ENCODE measurements at places on chromosomes 2 and 18.

GRCh38 chr2:205427112-205427511 lies 255.2 kb upstream of the NRP2 start:
- no peak for DNase-seq

DNA sequence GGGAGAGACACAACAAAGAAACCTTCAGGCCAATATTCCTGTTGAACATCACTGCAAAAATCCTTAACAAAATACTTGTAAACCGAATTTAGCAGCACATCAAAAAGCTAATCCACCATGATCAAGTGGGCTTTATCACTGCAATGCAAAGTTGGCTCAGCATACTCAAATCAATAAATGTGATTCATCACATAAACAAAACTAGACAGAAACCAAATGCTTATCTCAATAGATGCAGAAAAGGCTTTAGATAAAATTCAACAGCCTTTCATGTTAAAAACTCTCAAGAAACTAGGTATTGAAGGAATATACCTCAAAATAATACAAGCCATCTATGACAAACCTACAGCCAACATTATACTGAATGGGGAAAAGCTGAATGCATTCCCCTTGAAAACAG lies 20.6 kb downstream of the GTF2A1L start:
- DNase-seq = no peak

- no peak for DNase-seq
These were observed 833.2 kb downstream of the GALR1 start for GRCh38 chr18:78082816-78083215.

DNA sequence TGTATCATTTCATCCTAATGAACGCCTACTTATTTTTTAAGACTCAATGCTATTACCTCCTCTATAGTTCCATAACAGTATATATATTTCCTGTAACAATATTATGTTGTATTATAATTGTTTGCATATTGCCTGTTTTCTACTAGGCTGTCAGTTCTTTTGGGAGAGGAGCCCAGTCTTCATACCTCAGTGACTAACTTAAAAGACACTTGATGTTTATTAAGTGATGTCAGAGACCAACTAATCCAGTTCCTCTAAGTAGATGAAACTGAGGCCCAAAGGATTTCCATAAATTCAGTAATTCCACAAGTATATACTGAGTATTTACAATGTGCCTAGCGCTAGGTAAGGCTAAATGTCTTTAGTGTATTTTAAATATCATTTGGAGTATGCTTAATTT lies 48.9 kb upstream of the AAK1 start:
- DNase-seq = no peak

DNA sequence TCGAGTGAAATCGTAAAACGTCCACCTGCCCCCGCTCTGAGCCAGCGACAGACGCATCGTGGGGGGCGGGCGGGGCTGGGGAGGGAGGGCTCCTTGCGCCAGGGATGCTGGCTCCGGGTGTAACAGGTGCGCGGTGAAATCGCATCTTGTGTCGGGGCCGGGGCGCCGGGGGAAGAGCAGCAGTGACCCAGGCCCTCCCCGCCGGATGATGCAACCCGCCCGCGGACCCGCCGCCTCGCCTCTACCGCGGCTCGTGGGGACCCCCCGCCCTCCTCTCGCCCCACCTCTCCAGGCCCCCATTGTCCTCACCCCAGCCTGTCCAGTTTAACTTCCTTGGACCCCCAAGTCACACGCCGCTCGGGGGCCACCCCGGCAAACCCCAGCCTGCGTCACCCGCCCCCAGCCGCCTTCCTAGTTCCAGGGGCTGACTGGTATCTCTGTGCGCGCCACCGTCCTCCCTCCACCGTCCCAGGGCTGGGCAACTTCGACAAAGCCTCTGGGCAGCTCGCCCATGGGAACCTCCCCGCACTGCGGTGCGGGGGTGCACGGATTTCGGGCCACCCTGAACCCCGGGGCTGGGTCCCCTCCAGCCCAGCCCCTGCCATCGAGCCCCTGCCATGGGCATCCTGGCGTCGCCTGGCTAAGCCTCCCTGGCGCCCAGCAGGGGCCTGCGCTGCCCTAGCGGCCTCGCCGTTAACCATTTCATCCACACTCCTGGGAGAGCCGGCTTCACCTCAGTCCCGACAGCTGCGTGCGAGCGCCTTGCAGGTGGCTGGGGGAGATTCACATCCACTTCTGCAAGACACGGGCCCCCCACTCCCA lies 799 bp upstream of the KIF1A start:
- DNase-seq = peak; percentile 75

GRCh38 chr2:95074663-95075439 lies 46.8 kb downstream of the MRPS5 start:
- no peak for DNase-seq

DNA sequence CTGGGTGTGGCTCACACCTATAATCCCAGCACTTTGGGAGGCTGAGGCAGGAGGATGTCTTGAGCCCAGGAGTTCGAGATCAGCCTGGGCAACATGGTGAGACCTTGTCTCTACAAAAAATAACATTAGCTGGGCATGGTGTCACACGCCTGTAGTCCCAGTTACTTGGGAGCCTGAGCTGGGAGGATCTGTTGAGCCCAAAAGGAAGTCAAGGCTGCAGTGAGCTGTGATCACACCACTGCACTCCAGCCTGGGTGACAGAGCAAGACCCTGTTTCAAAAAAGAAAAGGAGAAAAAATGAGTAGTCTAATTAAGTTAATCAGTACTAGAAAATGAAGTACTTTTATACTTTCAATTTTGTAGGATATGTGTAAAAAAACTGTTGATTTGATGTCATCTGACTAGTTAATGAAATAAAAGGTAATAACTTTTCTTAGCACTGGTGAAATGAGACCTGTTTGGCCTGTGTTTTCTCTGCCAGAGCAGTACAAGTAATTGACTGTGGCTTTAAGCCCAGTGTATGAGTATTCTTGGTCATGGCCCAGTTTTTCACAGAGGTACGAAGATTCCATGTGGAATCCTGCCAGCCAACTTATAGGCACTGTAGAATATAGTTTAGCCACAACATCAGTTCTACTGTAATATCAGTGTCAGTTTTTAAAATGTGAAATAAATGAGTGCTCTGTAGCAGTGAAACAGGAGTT lies 35.8 kb downstream of the MFSD6 start:
- no peak for DNase-seq

DNA sequence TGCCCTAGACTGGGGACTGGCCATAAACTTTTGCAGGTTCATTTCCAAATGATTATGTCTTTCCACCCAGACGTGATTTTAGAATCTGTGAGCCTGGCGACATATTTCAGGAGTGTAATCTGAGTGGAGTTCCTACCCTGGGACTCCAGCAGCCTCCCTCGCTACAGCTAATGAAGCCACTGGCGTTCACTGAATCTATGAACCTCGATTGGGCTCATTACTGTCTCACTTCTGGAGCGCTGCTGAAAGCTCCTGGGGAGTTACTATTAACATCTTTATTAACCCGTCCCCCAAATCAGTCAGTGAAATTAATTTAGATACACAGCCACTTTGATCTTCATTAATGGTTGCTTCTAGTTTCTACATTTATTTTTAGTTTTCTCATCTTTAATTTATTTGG lies 56.5 kb downstream of the CDK15 start:
- no peak for DNase-seq

GRCh38 chr18:47286776-47287410 lies 35.4 kb upstream of the SKOR2 start:
- DNase-seq = no peak

GRCh38 chr2:43519643-43520221 lies 76.1 kb downstream of the THADA start:
- DNase-seq = peak; percentile 19

GRCh38 chr2:2015646-2016045 lies 271.3 kb upstream of the PXDN start:
- no peak for DNase-seq

DNA sequence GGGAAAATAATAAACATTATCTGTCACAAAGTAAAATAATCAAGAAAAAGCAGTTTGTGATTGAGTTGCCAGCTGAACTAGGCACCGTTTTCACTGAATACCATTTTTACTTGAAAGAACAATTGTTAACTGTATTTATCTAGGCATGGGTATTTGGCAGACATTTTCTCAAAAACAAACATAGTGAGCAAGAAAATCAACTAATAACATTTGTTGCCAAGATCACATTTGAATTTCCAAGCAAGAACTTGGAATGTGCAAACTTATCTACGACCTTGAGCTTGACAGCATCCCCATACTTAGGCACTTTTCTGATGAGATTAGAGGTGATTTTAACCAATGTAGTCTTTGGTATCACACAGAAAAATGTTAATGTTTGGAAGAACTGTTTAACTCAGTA lies 16.7 kb downstream of the SS18 start:
- no peak for DNase-seq

- no peak for DNase-seq
These were observed 85.7 kb downstream of the SEMA4F start for GRCh38 chr2:74739733-74740241.

- peak; percentile 94 for DNase-seq
These were observed at the start of gene ITGAV for GRCh38 chr2:186589612-186590349. Gene ITGAV, plus strand, starts transcription at chr2:186590056. Its CDS starts 283 bp downstream, at chr2:186590339.

GRCh38 chr2:195779491-195779890 lies 122.5 kb downstream of the SLC39A10 start:
- DNase-seq = no peak

DNA sequence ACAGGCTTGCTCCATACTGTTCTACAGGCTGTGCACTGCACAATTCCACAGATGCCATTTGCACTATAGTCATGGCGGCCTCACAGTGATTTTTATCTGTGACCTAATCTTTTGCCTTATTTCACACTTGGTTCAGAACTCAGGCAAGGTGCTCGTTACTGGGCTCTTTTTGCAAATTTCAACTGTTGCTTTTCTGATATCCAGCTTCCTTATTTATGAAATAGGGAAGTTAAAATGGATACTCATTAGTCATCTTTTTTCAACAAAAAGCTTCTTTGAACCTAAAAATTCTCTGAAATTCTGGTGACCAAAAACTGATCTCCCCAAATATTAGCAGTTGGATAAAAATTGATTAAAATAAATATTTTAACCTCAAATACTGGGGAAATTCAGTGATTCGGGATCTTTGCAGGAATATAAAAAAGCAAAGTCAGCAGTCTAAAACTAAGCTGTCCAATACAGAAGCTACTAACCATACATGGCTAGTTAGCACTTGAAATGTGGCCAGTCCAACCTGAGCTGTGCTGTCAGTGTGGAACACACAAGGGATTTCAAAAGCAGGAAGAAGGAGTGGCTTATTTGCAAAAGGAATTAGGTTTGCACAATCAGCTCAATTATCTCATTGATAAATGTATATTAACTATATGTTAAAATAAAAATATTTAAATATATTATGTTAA lies 134.4 kb downstream of the COL4A4 start:
- no peak for DNase-seq

DNA sequence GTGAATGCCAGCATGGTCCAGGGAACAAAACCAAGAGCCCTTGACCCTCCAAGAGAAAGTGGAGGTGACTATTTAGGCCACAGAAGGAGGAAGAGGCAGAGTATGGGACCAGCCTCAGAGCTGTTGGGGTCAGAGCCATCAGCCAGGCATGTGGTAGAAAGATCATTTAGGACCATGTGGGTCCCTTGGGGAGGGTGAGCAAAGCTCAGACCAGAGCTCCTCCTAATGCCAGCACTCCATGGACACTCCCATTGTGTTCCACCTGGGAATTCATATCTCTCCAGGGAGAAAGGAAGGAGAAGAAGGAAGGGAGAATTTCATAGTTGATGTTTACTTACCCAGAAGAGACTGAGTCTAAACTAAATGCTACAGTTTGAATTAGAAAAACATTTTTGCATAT lies 73.2 kb downstream of the CYBRD1 start:
- no peak for DNase-seq

DNA sequence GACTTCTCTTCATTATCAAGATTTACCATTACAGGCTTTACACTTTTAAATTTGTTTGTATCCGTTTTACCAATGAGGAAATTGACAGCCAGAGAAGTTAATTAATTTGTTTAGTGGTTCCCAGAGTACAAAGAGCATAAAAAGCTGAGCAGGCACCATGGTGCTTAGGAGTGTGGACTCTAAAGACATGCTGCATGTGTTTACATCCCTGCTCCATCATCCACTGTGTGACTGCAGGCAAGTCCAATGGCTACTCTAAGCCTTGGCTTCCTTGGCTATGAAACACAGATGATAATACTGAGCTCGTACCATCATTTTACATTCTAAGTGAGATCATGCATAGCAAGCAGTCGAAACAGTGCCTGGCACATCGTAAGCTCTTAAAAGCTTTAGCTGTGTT lies 108.0 kb upstream of the SLC35G4 start:
- DNase-seq = no peak

GRCh38 chr2:175926272-175926671 lies 75.8 kb downstream of the LNPK start:
- DNase-seq = no peak

DNA sequence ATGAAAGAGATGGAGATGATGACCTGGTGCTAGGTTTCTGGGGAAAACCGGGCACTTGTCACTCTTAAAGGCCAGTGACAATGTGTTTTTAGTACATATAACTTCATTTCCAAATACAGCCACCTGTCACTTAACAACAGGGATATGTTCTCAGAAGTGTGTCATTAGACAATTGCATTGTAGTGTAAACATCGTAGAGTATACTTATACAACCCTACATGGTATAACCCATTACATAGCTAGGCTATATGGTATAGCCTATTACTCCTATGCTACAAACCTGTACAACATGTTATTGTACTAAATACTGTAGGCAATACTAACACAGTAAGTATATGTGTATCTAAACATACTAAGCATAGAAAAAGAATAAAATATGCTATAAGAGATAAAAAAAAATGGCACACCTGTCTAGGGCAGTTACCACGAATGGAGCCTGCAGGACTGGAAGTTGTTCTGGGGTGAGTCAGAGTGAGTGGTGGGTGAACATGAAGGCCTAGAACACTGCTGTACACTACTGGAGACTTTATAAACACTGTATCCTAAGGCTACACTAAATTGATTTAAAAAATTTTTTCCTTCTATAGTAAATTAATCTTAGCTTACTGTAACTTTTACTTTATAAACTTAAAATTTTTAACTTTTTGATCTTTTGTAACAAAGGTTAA lies 123.2 kb downstream of the THADA start:
- no peak for DNase-seq

DNA sequence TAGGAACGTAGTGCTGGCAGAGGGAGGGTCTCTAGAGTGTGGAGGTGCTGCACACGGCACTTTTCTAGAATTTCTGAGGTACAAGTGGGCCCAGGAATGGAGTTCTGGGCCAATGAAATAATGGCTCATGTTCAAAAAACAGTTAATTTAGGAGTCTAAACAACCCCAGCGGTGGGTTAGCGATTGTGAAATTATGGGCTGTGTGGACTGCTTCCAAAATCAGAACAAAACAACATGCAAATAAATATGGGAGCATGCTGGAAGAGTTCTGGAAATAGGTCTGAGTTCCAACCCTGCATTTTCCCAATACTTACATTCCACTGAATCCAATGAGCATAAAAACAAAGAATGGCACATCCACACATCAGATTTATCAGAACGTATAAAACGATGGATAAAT lies 317.6 kb downstream of the AFF3 start:
- DNase-seq = no peak

DNA sequence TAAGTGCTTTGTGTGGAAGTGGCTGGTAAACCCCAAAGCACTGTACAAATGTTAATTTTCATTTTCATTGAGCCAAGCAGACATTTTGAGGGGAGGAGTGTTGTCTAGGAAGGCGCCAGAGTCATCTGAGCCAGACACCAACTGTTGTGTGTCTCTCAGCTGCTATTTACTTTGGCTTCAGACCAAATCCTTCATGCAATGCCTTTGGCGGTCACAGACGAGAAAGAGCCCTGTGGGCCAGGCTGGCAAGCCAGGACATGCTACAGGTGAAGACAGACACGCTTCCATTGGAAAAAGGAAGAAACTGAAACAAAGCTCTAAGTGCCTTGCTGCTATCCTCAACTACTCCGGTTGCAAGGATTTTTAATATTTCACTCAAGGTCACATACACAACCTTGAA lies 115.4 kb upstream of the CDC42EP3 start:
- no peak for DNase-seq
